ENCODE measurements at places on chromosomes 2 and 18.

GRCh38 chr18:22466608-22467395, 49.1 kb upstream of the CTAGE1 start:
- no peak for DNase-seq

- no peak for DNase-seq
These were observed 166.1 kb upstream of the RAB6C start for GRCh38 chr2:129813404-129813803.

DNA sequence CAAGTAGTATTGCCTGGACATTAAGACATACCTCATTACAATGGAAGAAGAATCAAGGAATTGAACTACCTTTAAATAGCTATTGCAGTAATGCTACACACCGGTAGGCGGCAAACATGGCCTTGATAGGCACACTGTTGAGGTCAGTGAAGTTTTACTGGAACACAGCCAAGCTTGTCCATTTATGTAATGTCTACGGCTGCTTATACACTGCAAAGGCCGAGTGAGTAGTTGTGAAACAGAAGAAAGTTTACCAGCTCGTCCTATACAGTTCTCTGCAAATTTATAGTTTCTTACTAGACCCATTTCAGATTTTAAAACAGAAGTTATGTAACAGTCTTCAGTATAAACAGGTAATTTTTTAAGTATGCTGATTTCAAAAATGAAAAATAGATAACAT, 38.8 kb downstream of the PPP4R1 start:
- DNase-seq: peak; percentile 31

DNA sequence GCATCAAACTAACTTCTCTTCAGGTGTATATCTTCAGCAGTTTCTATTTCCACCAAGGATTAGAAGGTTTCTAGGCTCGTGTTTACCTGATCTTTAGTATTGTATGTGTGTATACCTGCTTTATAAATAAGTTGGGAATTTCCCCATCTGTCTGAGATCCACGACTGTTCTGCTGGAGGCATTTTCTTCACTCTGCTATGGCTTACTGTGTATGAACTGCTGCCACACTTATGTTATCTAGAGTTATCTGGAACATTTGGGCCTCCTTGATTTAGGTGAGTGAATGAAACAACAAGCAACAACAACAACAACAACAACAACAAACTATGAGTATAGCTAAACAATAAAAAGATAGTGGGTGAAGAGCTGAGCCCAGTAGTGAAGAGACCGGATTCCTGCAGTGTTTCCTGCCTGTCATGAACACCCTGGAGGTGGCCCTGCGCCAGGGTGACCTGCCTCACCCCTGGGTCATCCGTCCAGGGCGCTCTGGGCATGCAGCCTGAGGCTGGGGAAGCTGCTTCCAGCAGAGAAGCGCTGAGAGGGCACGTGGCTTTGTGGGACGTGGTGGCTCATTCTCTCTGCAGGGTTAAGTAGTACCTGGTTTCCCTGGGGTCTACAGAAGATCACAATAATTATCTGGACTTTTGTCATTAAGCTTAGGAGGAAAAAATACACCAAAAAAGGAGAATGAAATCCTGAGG, 56.1 kb upstream of the GATA6 start:
- DNase-seq: no peak

- DNase-seq: no peak
These were observed 692.3 kb downstream of the LRP1B start for GRCh38 chr2:141438536-141438935.

DNA sequence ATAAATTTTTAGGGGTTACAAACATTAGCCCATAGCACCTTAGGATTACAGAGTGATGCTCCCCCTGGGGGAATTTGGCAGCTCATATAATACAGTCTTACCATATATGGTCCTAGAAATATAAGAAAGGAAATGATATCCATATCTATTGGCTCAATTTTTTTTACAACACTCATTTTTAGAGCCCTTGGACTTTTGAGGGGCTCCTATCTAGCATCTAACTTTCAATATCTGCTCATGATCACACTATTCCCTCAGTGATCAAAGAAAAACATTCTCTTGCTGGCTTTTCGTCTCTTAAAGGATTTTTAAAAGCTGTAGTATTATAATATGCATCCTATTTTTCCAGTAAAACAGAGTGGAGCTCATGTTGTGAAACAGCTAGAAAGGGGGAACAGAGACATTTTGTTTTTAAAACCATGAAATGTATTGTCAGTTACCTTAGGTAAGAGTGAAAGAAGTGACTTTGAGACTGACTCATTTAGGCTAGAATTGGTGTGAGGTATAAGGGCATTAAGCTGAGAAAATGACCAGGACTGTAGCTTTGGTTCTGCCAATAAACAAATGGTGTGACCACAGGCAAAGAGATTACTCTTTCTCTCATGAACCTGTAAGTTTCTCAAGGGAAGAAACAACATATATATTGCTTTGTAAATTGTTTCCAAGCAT, 65.8 kb downstream of the ALPK2 start:
- DNase-seq: peak; percentile 58

DNA sequence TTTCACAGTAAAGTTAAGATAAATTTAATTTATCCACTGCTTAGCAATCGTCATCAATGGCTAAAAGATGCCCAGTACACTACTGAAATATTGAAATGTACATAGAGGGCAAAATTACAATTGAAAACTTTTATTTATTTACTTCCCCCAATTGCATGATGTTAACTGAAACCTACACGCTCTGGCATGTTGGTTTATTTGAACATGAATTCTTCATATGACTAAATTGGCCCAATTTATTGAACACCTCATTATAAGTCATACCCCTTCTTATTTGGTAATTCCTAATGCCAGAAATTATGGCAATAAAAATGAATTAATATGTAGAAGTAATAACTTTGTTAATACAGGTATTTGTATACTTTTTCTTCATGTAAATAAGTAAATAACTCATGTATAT, 183.0 kb upstream of the ZC3H15 start:
- no peak for DNase-seq

DNA sequence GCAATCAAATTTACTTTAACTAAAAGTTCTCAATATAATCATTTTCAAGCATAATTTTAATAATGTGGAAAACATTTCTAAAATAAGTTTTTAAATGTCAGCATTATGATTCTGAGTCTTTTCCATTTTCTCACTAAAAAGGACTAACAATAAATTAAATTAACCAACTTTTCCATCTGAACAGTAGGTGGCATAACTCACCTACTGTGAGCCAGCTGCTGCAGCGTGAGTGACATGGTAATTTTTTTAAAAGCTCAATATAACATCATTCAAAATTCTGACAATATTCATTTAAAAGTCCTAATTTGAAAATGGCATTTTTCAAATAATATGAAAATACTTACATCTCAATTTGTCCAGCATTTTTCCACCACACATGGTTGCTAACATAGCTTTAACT, 66.5 kb downstream of the DTNB start:
- DNase-seq: no peak

GRCh38 chr2:120229341-120229740, 6.1 kb upstream of the TMEM185B start:
- DNase-seq: no peak

GRCh38 chr2:16184945-16185660, 244.8 kb downstream of the MYCN start:
- no peak for DNase-seq

GRCh38 chr18:47331641-47332040, 80.2 kb upstream of the SKOR2 start:
- no peak for DNase-seq

DNA sequence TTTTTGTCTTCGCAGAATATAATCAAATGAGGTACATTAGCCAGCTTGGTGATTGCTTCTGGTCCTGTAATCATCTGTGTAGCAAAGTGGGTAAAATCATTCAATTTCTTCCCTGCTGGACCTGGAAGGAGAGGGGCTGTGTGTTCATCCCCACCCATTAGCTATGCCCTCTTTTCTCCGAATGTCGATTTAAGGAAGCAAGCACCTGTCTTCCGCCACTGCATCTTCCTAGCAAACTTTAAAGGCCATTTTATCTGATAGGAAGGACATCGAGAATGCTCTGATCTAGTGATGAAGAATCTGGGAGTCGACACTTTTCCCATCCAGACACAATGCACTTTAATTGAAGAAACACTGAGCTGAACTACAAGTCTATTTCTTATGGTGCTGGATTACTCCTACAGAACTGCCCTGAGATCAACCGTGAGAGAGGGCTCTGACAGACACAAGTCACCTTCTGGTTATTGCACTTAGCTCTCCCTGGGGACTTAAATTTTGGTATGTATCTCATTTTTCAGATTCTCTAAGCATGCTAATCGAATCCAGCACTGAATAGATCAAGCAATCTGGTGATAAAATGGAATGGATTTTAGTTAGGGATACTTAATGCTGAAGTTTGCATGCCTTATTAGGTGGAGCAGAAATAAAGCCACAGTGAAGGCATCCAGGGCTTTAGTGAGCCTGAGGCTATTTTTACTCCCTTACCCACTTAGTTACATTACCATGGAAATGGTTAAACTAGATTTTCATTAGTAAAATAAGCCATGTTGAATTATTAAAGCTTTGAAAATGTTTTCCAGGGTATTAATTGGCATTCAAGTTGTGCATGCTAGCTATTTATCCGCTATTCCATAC, 1.3 kb downstream of the NYAP2 start:
- DNase-seq: no peak

- DNase-seq: no peak
These were observed 54.7 kb downstream of the THADA start for GRCh38 chr2:43541165-43541564.

DNA sequence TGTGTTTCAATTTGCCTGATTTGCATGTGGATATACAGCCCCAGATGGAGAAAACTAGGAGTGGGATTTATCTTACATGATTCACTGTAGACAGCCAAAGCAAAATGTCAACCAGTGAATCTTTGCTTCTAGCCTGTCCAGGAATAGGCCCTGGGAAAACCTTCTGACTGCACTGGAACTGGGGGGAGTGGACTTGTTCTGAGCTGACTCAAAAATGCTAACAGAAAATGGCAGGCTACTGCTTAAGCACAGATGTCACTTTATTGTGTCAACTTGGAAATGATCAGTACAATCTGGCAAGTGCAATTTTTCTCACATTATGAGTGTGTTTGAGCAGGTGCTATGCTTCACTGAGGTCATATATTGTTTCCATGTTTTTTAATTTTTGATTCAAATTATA, 593.7 kb downstream of the NRXN1 start:
- no peak for DNase-seq

DNA sequence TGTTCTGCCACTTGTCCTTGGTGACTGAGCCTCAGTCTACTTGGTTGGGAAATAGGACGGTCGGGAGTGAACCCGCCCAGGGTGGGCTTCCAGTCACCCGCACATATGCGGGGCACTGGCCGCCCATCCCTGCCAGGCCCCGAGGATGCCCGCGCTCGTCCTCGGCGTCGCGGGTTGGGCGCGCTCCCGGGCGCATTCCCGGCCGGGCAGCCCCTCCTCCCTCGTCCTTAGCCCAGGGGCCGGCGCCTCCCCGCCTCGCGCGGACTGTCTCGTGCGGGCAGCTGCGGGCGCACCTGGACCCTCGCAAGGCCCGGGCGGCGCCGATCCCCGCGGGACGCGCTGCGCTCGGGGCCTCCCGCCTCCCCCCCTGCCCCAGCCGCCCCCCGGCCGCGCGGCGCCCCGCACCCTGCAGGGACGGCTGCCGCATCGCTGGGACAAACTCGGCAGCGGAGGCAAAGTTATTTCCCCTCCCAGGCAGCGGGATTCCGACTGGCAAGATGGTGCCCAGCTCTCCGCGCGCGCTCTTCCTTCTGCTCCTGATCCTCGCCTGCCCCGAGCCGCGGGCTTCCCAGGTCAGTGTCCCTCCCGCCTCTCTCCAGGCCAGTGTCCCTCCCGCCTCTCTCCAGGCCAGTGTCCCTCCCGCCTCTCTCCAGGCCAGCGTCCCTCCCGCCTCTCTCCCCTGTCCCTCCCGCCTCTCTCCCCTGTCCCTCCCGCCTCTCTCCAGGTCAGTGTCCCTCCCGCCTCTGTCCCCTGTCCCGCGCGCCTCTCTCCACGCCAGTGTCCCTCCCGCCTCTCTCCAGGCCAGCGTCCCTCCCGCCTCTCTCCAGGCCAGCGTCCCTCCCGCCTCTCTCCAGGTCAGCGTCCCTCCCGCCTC, at the start of gene FBLN7:
Gene FBLN7 (plus strand): TSS at position 227 of the 874 bp plus-strand sequence. CDS start 271 bp downstream, at position 498.
- DNase-seq: peak; percentile 37

DNA sequence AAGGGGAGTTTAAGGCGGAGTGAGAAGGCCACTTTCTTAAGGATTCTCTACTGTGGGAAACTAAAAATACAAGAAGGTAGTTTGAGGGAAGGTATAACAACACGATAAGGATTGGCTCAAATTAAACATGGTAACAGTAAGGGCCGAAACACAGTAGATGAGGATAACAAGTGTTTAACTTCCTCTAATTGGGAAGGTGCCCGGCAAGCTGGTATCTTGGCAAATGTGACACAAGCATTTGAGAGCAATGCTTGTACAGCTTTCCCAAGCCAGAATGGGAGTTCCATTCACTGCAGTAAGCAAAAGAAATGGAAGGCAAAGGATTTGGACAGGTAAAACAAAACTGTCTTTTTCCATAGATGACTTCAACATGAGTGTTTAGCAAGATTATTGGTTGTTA, 19.8 kb downstream of the USP40 start:
- DNase-seq: no peak

DNA sequence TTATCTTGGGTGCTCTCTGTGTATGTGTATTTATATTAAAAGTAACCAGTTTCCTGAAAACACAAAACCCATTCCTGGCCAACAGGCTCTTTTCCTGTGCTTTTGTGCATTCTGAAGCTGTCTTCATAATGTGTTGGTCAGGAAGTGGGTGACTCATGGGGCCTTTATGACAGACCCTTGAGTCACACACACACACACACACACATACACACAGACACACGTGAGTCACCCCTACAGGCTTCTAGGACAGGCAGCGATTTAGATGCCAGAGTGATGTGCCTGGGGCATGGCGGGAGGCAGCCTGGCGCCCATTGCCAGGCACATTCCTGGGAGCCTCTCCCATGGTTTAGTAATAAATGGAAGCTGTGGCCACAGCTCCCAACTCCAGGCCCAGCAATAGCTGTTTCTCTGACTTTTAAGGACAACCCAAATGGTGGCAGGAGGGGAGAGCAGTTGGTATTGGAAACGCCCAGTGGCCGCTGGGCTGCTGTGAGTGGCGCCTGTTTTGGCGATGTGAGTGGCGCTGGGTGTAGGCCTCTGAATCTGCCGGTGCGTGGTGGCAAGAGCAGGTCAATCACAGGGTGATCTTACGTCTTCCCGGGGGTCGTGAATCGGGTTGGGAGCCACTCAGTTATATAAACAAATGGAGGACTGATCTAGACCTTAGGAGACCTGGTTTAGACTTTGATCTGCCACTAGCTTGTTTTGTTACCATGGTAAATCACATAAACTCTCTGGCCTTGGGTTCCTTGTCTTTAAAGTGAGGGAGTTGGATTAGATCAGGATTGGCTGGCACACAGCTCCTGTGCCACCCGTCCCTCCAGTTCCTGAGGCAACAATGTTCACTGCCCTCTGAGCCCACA, 150.7 kb upstream of the DLX2 start:
- DNase-seq: no peak

DNA sequence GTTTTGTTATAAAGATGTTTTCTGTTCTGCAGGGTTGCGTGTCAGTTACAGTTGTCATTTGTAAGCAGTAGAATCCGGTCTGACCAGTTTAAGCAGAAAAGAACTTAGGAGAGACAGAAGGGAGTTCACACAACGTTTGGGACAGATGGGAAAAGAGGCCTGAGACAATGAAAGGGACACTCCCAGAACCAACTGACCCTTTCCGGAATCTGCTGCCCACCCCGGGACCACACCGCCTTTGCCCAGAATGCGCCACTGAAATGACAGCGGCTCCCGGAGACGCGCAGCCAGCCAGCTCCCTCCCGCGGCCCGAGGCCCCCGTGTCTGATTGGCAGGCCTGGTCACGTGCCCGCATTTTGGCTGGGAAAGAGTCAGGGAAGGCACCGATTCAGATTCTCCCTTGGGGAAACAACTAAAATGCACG, 244.6 kb downstream of the BCL2 start:
- peak; percentile 68 for DNase-seq
